ENCODE measurements at places on chromosomes 5 and 9.

DNA sequence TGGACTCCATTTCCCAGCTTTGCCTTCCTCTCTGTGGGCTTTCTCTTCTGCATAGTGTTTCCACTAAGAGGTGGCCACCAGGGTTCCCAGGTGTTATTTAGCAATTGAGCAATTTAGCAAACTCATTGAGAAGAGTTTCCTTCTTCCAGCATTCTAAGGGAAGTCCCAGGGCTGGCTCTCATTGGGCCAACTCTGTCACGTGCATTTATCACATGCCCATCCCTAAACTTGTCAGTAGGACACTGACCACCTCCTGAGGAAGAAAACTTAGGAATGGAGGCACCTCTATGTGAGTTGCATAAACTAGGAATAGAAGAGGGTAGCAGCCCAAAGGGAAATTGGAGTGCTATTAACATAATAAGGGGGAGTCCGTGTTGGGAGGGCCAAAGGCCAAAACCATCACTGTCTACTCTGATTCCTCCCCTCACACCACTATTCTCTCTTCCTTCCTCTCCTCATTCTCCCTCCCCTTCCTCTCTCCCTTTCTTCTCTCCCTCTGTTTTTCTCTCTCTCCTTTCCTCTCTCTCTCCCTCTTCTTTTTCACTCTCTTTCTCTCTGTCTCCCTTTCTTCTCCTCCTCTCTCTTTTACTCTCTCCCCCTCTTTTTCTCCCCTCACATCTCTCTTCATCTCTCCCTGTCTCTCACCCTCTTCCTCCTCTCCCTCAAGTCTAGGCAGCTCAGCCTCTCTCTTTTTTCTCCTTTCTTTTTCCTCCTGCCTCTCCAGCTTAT, 213.4 kb downstream of the PALM2AKAP2 start:
- no peak for DNase-seq

GRCh38 chr5:102591650-102592049, 92.8 kb upstream of the SLCO6A1 start:
- DNase-seq: no peak

DNA sequence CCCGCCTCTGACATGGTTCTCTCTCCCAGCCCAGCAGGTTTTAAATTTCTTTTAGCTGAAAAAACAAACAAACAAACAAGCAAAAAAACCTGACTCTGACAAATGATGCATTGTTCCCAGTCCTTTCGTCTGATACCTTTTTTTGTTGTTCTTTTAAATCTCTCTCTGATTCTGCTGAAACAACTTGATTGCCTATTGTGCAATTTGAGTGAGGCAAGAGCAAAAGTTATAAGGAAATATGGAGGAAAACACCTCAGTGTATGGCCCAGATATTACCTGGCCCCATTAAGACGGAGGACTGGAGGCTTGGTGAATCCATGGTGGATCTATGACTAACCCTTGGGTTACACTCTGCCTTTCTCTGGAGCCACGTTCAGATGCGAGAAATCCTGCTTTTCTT, 164.0 kb downstream of the MELK start:
- DNase-seq: no peak

GRCh38 chr5:139051392-139051791, 146.8 kb downstream of the SIL1 start:
- no peak for DNase-seq

DNA sequence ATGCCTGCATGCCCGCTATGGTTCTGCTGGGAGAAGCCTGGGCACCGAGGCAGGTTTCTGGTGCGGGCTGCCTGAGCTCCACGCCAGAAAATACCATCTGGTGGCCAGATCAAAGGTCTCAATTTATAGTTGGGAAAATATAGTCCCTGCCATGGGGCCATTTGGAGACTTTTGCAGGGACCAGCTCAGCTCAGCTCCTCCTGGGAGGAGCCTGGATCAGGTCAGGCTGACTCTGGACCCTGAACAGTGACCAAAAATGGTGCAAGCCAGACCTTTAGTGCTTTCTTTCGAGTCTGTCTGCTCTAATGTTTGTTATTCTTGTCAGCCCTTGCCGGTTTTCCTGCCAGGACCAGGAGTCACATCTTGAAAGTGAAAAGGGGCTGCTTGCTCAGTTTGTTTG, 31.8 kb downstream of the HMCN2 start:
- DNase-seq: no peak

- DNase-seq: no peak
These were observed 7.1 kb upstream of the DMXL1 start for GRCh38 chr5:119063579-119064379.

- DNase-seq: no peak
These were observed 65.9 kb downstream of the CRB2 start for GRCh38 chr9:123421801-123422455.

DNA sequence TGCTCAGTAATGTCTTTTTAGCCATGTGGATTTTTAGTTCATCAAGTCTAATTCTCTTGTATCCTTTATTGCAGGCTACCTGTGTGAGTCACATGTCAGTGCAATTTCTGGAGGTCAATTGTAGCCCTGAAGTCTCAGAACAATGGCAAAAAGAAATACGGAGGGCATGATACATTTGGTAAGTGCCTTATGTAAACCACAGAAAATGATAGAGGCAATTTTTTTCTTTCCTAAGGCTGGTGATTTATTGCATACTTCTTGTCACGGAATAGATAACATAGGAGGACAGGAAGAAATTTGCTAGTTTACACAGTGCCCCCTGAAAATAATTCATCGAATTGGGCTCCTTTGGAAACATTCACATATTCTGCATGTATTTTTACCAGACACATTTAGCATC, 235.9 kb downstream of the DMRTA1 start:
- no peak for DNase-seq

- no peak for DNase-seq
These were observed 92.1 kb upstream of the IER5L start for GRCh38 chr9:129270205-129270604.

GRCh38 chr9:132487351-132487791, 77.4 kb downstream of the CFAP77 start:
- DNase-seq: no peak

DNA sequence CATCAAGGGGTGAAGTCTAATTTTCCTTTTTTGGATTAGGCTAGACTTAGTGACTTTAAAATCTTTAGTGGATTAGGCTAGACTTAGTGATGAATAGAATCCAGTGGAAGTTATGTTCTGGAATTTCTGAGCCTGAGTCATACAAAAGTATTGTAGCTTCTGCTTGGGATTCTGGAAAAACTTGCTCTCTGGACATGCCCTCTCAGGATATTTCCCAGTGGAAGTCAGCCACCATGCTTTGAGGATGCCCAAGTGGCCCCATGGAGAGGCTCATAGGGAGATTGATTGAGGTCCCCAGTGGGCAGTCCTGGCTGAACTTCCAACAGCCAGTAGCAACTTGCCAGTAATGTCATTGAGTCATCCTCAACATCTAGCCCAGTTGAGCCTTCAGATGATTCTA, 112.4 kb upstream of the PRLR start:
- DNase-seq: no peak

- no peak for DNase-seq
These were observed 69.8 kb upstream of the ICE1 start for GRCh38 chr5:5352675-5353074.

DNA sequence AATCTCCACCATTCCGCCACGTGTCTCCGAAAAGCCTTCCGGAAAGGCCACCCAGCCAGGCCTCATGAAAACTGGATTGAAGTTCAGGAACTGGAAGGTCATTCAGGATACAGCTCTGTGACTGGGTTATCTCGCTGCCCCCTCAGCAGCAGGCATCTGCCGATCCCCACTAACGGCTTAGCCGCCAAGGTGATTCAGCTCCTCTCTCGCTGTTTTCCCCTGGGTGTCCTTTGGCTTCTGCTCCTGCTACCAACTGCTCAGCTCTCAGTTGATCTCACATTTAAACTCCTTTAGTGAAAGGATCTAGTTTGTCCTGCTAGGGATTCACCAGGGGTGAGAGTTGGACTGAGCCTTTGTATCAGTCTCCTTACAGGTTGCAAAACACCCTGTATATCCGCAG, 2.2 kb upstream of the GDNF start:
- DNase-seq: no peak

GRCh38 chr9:114203410-114204140, 48.2 kb downstream of the COL27A1 start:
- DNase-seq: no peak

DNA sequence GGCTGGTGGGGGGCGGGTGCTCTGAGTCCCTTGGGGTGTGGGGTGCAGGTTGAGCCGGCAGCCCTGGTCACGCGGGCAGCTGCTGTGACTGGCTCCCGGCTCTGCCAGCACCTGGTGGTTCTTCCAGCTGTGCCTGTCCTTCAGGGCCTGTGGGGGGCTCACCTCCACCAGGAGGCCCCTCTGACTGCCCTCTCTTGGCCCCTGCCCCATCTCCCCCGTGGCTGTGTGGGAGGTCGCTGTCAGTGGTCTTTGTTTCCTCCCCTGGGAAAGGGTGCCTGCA, 3.3 kb downstream of the RXRA start:
- no peak for DNase-seq

DNA sequence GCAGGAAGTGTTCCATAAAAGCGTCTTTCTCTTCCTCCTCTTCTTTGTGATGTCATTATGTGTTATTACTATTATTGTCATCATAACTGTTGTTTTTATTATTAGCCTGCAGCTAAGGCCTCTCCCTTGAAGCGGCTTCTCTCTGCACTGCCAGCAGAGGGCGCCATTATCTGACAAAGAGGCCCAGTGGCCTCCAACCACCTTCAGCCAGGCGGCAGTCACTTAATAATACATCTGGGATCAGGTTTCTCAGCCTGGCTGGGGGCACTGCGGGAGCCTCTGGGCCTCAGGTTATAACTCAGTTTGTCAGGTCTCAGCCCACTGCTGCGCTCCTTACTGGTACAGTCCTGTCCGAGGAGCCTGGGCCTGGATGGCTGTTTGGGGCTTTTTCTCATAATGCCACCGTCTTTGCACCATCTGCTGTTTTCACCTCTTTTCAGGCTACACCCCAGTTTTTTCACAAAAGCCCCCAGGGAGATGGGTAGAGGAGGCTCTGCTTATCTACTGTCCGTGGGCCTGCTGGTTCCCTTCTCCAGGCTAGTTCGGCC, 281.9 kb downstream of the NSG2 start:
- DNase-seq: no peak

DNA sequence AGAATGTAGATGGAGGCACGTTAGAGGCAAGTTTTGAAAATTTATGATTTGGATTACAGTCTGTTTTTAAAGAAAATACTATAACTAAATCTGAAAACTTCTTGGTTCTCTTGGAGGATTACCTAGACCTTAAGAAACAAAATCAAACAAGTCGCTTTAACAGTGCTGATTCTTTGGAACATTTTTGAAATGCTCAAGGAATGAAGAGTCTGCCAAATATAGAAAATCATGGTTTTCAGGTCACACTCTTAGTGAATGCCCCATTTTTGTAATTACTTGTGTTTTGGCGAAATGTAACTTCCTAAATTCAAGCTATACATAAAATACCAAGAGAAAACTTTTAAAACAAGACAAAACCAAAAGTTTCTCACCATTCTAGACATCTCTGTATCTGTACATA, 93.2 kb downstream of the EQTN start:
- DNase-seq: no peak

DNA sequence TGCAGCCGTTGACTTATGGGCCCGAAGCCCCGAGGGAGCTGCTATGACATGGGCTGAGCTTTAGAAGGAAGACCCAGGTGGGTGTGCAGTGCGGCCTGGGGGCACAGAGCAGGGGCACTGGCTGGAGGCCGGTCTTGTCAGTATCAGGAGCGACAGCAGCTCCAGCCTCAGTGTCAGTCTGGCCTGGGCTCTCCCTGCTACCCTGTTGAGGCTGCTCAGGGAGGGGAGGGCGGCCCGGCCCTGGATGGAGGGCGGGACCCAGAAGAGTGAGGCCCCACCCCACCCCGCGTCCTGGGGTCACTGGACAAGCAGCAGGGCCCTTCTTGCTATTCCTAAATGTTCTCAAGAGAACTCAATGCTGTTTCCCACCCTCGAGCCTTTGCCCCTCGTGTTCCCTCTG, 18.0 kb downstream of the GFI1B start:
- DNase-seq: no peak

DNA sequence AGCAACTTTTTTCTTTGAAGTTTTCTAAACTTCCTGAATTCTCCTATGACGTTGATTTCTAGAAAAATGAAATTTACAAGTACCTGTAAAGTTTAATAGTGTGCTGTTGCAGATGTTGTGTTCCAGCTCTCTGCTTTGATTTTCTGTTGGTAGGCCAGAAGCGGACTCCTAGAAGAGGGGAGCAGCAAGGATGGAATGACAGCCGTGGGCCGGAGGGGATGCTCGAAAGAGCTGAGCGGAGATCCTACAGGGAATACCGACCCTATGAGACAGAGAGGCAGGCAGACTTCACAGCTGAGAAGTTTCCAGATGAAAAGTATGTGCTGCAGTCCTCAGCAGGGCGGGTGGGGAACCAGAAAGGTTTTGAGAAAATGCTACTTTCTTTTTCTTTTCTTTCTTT, 8.3 kb downstream of the HABP4 start:
- DNase-seq: no peak

DNA sequence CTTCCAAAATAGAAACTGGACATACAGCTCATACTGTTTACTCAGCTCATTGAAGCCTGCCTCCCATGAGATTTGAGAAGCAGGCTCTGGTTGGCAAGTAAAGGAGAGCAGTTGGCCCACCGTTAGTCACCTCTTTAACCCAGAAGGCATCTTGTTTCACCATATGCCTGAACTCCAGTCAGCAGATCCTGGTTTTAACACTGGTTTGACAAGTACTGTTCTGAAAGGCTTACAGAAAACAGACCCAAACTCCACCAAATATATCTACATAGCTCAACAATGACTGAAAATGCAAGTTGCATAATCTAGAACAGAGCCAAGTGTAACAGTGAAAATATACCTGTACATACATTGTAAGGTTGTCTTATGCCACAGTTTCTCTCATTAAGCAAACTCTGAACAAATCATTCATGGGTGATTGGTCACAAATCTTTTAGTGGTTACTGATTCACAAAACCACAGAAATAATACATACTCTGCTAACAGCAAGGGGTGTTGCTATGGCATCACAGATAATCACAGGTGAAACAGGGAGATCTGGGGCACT, 198.8 kb downstream of the BNC2 start:
- DNase-seq: no peak

- DNase-seq: no peak
These were observed 34.1 kb downstream of the PLPP7 start for GRCh38 chr9:131323629-131324028.

DNA sequence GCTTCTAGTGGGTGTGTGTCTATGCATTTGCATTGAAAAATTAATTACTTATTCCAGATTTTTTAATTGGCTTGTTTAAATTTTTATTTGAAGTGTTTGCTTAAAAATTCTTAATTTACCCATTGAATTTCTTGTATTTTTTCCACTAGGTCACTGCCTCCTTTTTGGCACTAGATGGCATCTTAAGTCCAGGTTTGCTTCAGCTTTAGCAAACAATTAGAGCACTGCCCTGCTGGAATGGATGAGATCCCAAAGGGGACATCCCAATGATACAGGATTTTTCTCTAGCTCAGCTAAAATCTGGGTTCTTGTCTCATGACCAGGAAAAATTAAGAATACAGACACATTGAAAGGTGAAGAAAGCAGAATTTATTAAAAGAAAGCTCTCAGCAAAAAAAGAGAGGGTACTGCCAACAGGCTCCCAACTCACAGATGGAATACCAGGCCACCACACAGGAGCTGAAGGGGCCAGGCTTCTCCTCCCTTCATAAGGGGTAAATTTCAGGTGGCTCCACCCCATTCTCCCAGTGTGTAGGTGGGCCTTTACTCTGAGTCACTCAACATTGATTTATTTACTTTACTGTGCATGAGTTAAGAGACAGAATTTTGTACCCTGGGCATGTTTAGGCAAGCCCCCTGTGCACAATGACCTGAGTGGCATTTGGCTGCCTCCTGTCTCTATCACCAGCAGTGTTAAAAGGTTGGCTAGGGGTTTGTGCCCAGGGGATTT, 532.4 kb downstream of the ANXA1 start:
- DNase-seq: no peak

GRCh38 chr5:78964889-78965288, 20.2 kb downstream of the ARSB start:
- DNase-seq: no peak

GRCh38 chr9:123397975-123398374, 42.0 kb downstream of the CRB2 start:
- DNase-seq: no peak

All from stimulated activated CD8-positive, alpha-beta memory T cell treated with anti-CD3 and anti-CD28 coated beads, Interleukin-7, amount 100 ng/mL, for 4 hours (primary cell).